Stimulated activated CD4-positive, alpha-beta T cell treated with anti-CD3 and anti-CD28 coated beads, TNF-alpha, amount 100 ng/mL, for 1 hour (primary cell): ENCODE measurements at places on chromosomes 12 and 14.

DNA sequence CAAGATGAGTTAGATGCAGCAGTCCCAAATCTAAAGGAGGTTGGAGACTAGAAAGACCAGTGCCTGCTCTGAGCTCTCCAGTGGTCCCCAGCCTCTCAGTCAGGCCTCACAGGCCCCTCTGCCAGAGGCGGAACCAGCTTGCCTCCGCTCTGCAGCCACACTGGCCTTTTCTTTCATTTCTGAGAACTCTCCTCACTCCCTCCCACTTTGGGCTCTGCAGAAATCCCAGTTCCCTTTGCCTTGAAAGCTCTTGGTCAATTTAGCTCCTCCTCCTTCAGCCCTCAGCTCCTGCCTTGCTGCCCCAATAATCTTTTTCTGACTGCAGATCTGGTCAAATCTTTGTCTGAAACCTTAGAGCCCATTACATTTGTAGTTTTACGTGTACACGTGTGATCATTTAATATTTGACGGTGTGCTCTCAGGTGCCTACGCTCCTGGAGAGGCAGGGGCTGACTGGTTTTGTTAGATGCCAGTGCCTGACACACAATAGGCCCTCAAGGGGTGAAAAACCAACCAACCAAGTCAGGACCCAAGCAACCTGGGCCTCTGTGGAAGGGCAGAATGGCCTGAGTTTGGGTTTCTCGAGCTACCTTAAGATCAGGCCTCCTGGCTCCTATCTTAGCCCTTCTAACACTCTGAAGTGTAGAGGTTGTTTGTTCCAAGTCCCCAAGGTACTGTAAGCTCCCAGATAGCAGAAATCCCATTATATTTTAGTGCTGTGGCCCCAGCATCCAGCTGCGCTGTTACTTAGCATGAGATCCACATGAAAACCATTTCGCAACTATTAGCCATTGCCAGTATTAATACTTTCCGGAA is 1.1 kb upstream of the NUDT4 start:
- no peak for DNase-seq

DNA sequence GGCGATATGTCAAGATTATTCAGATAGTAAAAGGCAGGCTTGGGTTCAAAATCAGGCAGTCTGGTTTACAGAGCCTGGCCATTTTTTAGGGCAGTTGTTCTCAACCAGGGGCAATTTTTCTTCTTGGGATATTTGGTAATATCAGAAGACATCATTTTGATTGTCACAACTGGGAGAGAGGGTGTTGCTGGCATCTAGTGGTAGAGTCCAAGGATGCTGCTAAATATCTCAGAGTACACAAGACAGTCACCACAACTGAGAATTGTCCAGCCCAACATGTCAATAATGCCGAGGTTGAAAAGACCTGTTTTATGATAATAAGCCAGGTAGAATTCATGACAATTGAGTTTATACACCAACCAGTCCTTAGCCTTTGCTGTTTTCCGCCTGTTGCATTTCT is 733.9 kb downstream of the NRXN3 start:
- no peak for DNase-seq

DNA sequence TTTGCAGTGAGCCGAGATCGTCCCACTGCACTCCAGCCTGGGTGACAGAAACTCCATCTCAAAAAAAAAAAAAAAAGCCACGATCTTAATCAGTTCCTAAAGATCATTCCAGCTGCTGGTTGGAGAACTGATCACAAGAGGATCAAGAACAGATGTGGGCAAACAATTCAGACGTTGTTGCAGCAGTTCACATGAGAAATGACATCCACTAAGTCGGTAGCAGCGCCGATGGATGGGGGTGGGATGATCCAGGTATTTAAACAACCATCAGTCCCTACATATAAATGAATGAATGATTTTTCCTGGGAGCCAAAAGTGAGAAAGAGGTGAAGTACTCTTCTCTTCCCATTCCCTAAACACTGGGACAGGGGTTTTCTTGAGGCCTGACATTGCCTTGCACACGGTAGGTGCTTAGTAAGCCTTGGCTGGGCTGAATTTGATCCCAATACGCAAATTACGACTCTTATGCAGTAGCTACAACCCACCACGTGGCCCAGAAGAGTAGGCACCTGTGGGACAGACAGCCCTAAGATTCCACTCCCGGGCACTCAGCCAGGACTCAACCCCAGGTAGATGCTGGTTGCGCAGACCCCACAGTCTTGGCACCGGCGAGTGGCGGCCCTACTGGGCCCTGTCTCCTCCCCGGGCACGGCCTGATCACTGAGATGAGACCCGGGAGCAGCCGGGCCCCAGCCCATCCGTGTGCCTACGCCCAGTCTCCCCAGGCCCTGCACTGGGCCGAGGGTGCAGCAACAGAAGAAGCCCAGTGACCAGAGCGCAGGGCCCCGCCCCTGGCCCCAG is 565 bp downstream of the SPRYD3 start:
- no peak for DNase-seq

- DNase-seq = no peak
Measured at GRCh38 chr14:54894995-54895394, 7.6 kb downstream of the GCH1 start.

DNA sequence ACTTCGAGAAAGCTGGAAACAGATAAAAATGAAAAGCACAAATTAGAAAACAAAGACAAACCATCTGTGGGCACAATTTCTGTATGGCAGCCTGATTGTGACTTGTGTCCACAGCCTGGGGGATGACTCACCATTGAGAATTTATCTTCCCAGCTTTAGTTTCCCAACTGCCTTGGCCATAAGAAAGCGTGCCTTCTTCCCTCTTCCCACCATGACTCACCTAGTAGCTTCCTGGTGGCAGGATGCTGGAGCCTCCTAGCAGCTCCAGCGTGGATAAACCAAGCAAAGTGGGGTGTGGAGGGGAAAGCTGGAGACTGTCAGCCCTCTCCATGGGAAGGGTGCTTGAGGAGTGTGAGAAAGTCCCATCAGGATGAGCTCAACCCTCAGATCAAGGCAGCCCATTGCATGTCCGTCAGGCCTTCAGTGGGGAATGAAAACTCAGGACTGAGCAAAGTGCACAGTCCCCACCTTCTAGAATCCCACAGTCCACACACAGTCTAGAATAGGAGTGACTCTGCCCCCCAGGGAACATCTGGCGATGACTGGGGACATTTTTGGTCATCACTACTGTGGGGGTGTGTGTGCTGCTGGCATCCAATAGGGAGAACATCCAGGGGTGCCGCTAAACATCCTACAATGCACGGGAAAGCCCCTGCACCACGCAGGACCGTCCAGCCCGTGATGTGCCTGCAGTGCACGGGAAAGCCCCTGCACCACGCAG is 22.4 kb upstream of the SERPINA6 start:
- DNase-seq = no peak

- no peak for DNase-seq
Measured at GRCh38 chr14:76245097-76245496, 93.4 kb downstream of the GPATCH2L start.

GRCh38 chr12:107179871-107180270 is 86.5 kb upstream of the CRY1 start:
- no peak for DNase-seq

GRCh38 chr12:114269153-114269552 is 136.8 kb downstream of the TBX5 start:
- no peak for DNase-seq
